Posterior vena cava (tissue), 2 donors: ENCODE measurements at places on chromosomes 11 and 22.

- no peak for DNase-seq
These were observed 23.4 kb upstream of the KRTAP5-6 start for GRCh38 chr11:1673446-1674172.

DNA sequence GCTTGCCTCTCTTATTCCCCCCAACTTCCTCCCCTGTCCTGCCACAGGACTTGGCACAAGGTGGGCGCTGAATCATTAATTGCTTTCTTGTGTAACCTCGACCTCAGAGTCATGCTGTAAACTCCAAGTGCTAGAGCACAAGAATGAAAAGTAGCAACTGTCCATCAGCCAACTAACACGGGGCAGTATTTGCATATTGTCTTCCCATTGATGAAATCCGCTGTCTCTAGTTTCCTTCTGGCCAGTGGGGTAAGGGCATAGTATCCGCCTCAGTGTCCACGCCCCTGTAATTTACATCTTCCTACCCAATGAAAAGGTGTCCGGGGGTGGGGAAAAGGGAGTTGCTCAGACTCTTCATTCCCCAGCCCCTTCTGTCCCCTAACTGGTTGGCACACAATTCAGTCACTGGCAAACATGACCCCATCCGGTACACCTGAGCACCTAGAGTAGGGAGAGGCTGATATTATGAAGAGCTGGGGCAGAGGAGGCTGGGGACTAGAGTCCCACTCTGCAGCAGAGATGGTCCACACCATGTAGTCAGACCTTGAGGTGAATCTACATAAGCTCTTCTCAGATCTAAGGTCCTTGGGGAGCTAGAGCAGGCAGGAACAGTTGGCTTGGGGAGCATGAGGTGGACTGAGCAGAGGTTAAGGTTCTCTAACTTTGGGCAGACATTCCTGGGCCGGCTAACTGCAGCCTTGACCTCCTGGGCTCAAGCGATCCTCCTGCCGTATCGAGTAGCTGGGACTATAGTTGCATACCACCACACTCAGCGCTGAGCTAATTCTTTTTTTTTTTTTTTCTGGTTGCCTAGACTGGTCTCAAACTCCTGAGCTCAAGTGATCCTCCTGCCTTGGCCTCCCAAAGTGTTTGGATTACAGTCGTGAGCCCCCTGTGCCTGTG is 6.8 kb upstream of the GGA1 start:
- DNase-seq: no peak

DNA sequence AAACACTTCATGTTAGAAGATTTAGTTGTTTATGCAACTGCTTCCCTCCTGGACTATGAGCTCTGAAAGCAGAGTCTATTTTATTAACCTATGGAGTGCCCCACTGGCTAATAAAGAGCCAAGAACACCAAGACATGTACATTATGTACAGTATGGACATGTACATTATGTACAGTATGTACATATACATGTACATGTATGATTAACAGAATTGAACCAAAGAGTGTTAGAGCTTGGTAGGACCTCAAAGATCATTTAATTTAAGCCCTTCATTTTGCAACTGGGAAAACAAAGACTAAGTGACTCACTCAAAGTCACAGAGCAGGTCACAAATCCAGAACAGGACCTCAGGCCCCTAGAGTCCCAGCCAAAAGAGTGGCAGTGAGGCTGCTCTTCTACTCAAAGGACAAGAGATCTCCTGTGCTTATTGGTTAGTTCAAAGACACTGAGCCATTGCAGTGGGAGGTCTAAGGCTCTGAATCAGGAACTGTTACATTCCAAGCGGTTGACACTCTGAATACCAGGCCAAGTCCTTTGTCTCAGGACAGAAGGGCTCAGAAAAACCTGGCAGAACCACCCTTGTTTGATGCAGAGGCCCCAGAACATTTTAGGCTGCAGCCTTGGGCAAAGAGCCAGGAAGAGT is 103.8 kb downstream of the FAM168A start:
- DNase-seq: no peak

GRCh38 chr11:92885600-92885999 is 83.9 kb upstream of the MTNR1B start:
- DNase-seq: no peak

- no peak for DNase-seq
These were observed 401.7 kb downstream of the TENM4 start for GRCh38 chr11:79039122-79039521.
